ENCODE measurements at places on chromosomes 7 and 10. TPM values are rescaled to one million over a fixed set of nuclear protein-coding genes. Genes with fewer than 3 reads are reported as not detected.

DNA sequence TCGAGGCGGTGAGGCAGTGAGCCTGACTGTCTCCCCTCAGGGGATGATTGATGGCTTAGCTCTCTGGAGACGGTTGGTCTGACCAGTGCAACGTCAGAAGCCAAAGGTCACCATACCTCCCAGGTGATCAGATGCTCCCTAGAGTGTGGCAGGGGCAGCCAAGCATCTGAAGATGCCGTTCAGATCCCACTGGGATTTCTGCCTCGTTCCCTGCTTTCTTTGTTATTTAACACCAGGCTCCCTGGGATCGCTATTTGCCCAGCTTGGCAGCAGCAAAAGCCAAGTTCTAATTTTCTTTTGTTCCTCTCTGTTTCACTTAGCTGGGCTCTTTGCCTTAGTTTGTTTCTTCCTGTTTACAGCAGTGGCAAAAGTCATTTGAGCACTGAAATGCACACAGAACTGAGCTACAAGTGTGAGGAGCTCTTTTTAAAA, 53.5 kb upstream of the SVIL start:
- peaks cover 25% of the 10 kb centered on the region for H3K36me3 ChIP-seq
- H3K27me3 ChIP-seq: no peaks in the 10 kb centered on the region
- H3K4me3 ChIP-seq: no peak overlapping the region
- peaks cover 35% of the 10 kb centered on the region for H3K4me1 ChIP-seq
- H3K27ac ChIP-seq: no peak overlapping the region

PAPOLB gene
- 0.04 TPM for total RNA-seq

DNA sequence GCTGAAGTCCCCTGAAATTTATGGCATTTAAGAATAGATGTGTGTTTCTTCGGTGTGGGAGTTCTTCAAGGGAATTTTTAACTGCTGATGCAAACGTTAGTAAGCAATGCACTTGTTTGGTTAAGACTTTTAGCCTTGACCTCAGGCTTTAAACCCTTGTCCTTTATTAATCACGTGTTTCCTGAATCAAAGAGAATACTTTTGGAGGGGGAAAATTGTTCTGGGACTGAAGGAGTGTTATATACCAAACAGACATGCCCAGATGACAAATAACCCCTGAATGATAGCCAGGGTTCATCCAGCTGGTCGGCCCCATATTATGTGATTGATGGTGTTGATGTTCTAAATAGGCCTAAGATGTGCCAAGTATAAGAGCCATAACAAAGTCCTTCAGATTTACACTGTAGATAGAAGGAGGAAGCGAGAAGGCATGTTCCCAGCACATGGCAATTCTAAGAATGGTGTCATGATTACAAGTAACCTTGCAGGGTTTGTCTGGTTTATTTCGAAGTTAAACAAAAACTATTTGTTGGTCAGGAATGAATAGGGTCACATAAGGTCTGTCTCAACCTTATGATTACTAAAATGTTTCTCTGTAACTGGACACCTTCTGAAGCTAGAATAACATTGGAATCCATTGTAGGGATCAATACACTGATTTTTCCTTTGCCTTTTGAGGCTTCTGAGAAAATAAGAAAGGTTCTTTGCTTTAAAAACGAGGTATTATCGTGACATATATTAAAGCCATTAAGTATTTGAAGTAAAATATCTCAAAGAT, 124.2 kb upstream of the SEM1 start:
- no peak overlapping the region for H3K27ac ChIP-seq
- H3K36me3 ChIP-seq: peaks cover 3% of the 10 kb centered on the region
- peaks cover 66% of the 10 kb centered on the region for H3K27me3 ChIP-seq
- peaks cover 25% of the 10 kb centered on the region for H3K4me1 ChIP-seq
- no peak overlapping the region for H3K4me3 ChIP-seq

MAP3K8 gene
- 18.0 TPM for total RNA-seq

- no peak overlapping the region for H3K4me3 ChIP-seq
- peaks cover 33% of the 10 kb centered on the region for H3K4me1 ChIP-seq
- H3K27me3 ChIP-seq: no peaks in the 10 kb centered on the region
- peaks cover 8% of the 10 kb centered on the region for H3K36me3 ChIP-seq
Observed at GRCh38 chr7:127798769-127799372, 146.9 kb downstream of the SND1 start.

GRCh38 chr10:77554996-77555397, 82.6 kb downstream of the KCNMA1 start:
- H3K27me3 ChIP-seq: peaks cover 3% of the 10 kb centered on the region
- H3K4me1 ChIP-seq: peaks cover 5% of the 10 kb centered on the region
- H3K4me3 ChIP-seq: no peak overlapping the region
- H3K36me3 ChIP-seq: no peaks in the 10 kb centered on the region
- DNase-seq: peak; percentile 3

GRCh38 chr10:6781133-6781770, 201.2 kb upstream of the PRKCQ start:
- H3K27me3 ChIP-seq: peaks cover 23% of the 10 kb centered on the region
- H3K4me3 ChIP-seq: no peak overlapping the region
- H3K27ac ChIP-seq: no peak overlapping the region
- H3K36me3 ChIP-seq: no peaks in the 10 kb centered on the region

DNA sequence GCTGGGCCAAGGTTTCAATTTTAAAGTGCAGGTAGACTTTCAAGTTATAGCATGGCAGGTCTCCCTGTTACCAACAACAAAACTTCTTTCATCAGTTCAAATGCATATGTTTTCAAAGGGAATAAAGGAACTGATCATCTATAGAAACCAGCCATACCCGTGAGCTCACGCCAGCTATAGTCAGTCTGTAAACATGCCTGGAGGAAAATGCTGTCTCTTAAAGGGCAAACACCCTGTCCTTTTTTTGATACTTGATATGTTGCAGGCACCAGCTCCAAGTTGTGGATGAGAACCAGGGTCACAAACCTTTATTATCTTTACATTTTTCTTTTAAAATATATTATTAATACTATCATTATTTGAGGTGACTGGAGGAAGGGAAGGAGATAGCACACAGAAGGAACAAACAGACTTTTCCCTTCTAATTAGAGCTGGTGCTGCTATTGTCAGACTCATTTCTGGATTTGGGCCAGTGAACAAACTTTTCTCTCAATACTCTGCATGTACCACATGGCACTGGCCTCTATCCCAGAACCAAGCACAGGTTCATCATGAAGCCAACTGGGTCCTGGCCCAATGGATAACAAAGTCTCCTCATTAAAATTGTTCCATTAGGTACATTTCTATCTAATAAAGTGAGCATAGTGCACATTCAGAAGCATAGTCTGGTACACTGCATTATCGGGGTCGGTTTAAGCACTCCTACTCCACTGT, 1102.4 kb downstream of the SORCS3 start:
- no peaks in the 10 kb centered on the region for H3K27me3 ChIP-seq
- no peaks in the 10 kb centered on the region for H3K36me3 ChIP-seq
- no peak overlapping the region for H3K27ac ChIP-seq
- H3K4me3 ChIP-seq: no peak overlapping the region

GRCh38 chr10:22666287-22667092, 47.9 kb downstream of the PIP4K2A start:
- peaks cover 21% of the 10 kb centered on the region for H3K36me3 ChIP-seq
- H3K27me3 ChIP-seq: no peaks in the 10 kb centered on the region
- peaks cover 77% of the 10 kb centered on the region for H3K4me1 ChIP-seq
- peak overlapping the region; percentile 85 for H3K27ac ChIP-seq

DNA sequence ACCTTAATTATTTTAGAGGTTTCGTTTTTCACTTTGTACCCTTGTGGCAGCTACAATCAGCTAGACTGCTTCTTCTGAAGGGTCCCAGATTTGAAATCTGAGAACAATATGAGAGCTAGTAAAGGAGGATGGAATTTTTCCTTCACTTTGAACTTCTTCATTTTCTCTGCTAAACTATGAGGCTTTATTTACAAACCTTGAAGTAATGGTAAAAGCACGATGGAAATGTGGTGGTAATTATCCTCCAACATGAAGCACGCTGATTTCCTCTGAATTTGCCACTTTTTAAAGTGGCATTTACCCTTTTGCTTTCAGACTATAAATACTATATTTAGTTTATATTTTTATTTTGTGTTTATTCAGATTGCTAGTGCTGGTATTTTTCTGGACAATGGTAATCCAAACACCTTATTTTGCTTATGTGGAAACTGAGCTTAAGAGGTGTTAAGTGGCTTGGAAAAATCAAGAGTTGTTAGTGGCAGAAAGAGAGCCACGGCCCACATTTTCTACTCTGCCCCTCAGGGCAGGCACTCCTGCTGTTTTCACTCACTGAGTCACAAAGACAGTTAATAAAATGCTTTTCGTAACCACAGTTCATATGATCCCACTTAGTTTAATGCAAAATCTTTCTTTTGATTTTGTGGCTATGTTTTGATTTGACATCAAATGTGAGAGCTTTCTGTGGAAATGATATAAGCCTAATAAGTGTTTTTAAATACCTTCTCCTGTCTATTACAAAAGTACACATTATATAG, 2.7 kb downstream of the SSMEM1 start:
- H3K4me1 ChIP-seq: peaks cover 2% of the 10 kb centered on the region
- H3K27me3 ChIP-seq: peaks cover 15% of the 10 kb centered on the region
- no peak overlapping the region for H3K4me3 ChIP-seq
- no peak overlapping the region for H3K27ac ChIP-seq
- H3K36me3 ChIP-seq: no peaks in the 10 kb centered on the region

STK17A gene
- 53.8 TPM for total RNA-seq

DNA sequence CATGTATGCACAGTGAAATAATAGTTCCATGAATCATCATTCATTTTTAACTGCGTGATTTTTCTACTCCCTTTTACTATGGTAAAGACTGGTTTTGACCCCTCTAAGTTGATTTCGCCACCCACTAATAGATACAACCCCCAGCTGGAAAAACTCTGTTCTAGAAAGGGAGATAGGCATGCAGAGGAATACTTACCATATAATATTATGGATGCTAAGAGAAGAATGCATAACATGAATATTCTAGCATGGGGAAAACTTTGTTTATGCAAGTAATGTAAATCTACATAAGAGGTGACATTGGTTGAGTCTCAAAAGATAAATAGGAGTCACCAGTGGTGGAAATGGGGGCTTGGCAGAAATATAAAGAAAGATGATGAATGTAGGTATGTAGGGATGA, 97.3 kb upstream of the MBL2 start:
- H3K4me3 ChIP-seq: no peak overlapping the region
- DNase-seq: no peak
- H3K27ac ChIP-seq: no peak overlapping the region
- H3K36me3 ChIP-seq: no peaks in the 10 kb centered on the region
- no peaks in the 10 kb centered on the region for H3K4me1 ChIP-seq
- H3K27me3 ChIP-seq: no peaks in the 10 kb centered on the region

DNA sequence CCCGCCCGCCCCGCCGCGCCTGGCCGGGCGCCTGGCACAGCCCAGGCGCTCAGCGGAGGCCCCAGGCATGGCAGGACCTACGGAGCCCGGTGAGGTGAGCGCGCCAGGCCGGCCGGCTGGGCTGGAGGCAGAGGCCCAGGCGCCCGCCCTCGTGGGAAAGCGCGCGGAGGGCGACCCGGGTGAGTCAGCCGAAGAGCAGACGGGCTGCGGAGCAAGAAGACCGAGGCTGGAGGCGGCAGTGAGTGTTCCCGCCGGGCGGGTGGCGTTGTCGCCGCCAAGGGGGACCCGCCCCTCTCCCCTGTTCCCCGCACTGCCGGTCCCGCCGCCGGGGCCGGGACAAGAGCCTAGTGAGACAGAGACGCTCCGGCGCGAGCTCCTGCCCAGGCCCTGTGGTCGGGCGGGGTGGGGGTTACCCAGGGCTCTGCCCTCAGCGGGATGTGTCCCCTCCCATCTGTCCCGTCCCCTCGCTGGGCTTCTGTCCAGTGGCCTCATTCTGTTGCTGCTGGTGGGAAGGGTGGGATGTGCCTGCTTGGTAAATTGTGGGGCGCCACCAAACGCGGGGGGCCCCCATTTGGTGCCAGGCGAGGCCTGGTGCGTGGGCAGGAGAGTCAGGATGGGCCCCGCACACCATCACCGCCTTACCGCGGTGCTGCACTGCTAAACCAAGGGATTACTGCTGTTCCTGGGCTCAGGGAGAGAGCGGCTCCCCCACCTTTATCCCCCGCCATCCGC, 17.0 kb upstream of the NODAL start:
- no peaks in the 10 kb centered on the region for H3K36me3 ChIP-seq
- peak overlapping the region; percentile 32 for H3K4me3 ChIP-seq
- H3K27me3 ChIP-seq: peaks cover 58% of the 10 kb centered on the region
- peak; percentile 68 for DNase-seq

GRCh38 chr10:112475575-112476218, 28.7 kb downstream of the VTI1A start:
- no peak overlapping the region for H3K4me3 ChIP-seq
- peaks cover 6% of the 10 kb centered on the region for H3K36me3 ChIP-seq
- no peak overlapping the region for H3K27ac ChIP-seq
- no peaks in the 10 kb centered on the region for H3K27me3 ChIP-seq

DNA sequence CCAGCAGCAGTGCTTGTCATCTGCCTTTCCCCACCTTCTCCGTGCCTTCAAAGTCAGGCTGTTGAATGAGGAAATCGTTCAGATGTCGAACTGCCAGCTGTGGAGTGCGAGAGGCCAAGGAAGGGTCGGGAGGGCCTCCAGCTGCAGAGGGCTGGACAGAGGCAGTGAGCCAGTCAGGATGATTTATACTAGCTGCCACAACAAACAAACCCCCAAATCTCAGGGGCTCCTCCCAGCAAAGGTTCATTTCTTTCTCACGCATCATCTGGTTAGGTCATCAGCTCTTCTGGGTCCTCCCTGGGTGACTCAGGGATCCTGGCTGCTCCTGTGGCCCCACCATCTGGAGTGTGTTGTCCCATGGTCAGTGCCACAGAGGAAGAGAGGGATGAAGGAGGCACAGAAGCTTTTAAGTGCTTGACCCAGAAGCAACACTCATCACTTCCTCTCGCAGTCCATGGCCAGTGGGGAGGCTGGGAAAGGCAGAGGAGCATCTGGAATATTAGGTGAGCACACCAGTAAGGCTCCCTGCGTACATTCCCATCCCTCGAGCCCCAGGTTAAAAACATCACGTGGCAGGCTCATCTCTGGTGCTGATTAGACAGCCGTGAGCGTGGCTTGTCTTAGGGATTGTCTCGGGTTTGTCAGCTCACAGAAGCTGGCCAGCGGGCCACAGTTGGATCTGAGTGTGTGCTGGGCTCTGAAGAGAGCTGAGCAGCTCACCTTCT, 140.7 kb downstream of the RGS10 start:
- H3K27me3 ChIP-seq: no peaks in the 10 kb centered on the region
- no peak overlapping the region for H3K27ac ChIP-seq
- DNase-seq: no peak
- H3K4me3 ChIP-seq: no peak overlapping the region
- peaks cover 2% of the 10 kb centered on the region for H3K36me3 ChIP-seq

PRPS1L1 gene
- total RNA-seq: not detected

DNA sequence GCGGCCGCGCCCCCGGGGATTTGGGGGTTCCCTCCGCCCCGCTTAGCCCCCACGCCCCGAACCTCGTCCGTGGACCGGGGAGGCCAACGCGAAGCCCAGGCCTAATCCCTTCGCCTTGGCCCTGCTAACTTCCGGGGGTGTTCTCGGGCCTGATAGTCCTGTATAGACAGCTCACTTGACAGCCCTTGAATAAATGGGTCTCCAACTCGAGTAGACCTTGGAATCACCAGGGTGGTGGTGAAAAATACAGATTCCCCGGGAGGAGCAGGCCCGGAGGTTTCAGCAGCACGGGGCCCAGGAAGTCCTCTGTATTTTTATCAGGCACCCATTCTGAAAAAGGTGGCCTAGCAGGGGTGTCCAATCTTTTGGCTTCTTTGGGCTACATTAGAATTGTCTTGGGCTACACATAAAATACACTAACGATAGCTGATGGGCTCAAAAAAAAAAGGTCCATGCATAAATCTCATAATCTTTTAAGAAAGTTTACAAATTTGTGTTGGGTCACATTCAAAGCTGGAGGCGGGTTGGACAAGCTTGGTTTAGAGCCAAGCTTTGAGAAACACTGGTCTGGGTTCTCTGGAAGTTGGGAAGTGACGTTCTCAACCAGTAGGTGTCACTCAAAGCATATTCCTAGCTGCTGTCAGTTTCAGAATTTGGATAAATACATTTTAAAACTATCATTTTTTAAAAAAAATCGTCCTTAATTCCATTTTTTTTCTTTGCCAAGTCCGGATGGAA, 221.7 kb downstream of the PHTF2 start:
- peaks cover 9% of the 10 kb centered on the region for H3K4me1 ChIP-seq
- H3K36me3 ChIP-seq: no peaks in the 10 kb centered on the region
- H3K4me3 ChIP-seq: peak overlapping the region; percentile 68
- peaks cover 38% of the 10 kb centered on the region for H3K27me3 ChIP-seq
- peak overlapping the region; percentile 61 for H3K27ac ChIP-seq

C7orf57 gene
- 1.1 TPM for total RNA-seq
